ENCODE measurements at places on chromosomes 1 and 21.

DNA sequence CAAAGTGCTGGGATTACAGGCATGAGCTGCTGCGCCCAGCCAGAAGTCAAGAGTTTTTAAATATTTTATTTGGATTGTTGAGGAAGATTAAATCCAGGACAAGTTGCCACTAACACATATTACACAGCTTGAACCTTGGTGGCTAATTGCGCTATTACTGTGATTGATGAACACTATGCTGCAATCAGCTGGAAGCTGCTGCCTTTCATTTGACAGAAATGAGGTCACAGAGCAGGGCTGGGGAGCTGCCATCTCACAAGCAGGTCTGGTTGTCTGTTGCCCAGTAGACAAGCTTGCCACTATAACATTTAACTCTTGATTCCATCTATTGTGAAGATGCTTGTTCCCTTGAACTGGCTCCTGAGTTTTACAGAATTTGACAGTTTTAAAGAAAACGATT lies 37.4 kb upstream of the NRDC start:
- DNase-seq = no peak

DNA sequence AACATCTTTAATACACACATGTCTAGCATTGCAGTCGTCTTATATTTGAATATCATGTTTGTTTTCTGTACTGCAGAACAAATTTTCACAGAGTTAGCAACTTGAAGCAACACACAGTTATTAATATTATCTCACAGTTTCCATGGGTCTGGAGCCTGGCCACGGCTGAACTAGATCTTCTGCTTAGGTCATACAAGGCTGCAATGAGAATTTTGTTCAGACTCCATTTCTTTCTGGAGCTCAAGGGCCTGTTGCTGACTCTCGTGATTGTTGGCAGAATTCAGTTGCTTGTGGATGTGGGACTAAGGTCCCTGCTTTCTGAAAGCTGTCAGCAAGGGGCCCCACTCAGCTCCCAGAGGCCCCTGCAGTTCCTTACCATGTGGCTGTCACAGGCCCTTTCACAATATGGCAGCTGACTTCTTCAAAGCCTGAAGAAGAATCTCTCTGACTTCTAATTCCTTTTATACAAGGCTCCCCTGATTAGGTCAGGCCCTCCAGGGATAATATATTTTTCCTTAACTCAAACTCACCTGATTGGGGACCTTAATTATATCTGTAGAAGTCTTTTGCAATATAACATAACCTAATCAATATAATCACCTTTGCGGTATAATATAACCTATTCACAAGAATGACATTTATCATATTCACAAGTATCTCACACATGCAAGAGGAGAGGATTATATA lies 296.3 kb downstream of the NFIA start:
- DNase-seq = no peak

GRCh38 chr1:3674100-3675094 lies 22.1 kb downstream of the TP73 start:
- DNase-seq = no peak

DNA sequence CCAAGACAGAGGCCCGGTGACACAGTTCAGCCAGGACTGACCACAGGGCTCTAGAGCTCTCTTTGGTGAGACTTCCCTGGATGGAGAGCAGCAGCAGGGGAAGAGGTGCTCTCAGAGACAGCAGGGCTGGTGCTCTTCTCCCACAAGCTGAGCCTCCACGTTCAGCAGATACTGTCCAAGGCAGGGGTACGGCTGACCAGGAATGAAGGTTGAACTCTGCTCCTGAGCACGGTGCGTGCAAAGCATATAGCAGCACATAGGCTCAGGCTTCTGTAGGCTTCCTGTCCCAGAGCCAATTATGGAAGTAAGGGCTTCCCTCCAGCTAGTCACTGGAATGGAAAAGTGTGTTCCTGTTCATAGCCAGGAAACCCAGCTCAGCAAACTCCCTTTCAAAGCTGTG lies 23.9 kb downstream of the DMBX1 start:
- DNase-seq = no peak

DNA sequence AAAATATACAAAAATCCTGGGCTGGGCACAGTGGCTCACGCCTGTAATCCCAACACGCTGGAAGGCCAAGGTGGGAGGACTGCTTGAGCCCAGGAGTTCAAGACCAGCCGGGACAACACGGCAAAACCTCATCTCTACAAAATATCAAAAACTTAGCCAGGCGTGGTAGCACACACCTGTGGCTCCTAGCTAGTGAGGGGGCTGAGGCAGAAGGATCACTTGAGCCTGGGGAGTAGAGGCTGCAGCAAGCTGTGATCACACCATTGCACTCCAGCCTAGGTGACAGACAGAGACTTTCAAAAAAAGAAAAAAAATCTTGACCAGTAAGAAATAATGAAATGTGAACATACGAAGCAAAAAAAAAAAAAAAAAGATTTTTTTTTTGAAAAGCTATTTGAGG lies 52.1 kb downstream of the ARID4B start:
- DNase-seq = no peak

DNA sequence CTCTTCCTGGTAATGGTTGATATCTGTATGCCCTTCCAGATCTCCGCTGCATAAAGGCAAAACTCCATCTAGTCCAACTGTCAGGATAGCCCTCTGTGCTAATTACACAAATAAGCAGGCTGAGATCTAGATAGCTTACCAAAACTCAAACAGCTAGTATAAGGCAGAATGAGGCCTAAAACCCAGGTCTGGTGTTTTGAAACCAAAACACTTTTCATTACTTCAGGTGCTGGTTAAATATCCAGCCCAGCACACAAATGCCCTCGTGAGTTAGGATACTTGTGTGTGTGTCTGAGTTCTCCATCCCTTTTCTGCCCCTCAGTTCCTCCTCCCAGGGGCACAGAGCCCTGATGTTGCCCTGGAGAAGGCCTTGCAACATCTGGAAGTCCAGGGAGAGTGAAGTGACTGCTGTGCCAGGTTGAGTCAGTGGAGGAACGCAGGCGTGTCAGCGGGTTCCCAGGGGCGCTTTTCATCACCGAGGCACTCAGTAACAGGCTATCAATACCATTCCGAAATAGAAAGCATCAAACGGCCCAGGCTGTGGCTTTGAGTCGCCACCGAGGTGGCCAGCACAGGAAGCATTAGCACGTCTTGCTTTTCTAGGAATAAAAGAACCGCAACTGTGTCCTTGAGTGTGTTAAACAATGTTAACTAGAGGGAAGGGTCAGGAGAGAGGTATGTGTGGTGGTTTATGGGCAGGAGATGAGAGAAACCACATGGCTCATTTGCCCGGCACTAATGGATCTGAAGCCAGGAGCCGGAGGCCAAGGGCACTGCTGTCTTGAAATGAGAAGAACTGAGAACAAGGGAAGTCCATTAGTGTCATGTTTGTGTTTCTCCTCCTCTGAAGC lies 90.7 kb upstream of the WLS start:
- no peak for DNase-seq

GRCh38 chr1:43376723-43377235 lies 9.0 kb upstream of the ELOVL1 start:
- DNase-seq = no peak

GRCh38 chr1:243735457-243735856 lies 114.6 kb downstream of the AKT3 start:
- DNase-seq = no peak
